ENCODE measurements at places on chromosomes 6 and 20.

DNA sequence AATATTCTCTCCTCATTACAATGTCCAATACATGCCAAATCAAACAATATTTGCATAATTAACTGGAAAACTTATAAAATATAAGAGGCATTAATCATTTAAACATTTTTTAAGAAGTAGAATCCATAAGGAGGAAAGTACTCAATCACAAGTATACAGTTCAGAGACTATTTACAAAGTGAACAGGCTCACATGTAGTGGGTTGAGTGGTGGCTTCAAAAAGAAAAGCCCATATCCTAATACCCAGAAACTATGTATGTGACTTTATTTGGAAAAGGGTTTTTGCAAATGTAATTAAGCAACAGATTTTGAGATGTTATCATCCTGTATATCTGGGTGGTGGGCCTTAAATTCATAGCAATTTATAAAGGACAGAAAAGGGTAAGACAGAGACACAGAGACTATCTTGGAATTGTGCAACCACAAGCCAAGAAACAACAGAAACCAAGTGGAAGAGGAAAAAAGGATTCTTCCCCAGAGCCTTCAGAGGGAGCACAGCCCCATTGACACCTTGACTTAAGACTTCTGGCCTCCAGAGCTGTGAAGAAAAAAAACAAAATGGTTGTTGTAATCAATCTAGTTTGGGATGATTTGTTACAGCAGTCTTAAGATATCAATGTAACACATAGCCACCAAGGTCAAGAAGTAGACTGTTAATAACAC, 32.7 kb upstream of the CRISP1 start:
- DNase-seq = no peak

- DNase-seq = no peak
These were observed 148.3 kb upstream of the TMEM170B start for GRCh38 chr6:11388983-11389944.

- DNase-seq = peak; percentile 14
These were observed 161.4 kb downstream of the FOXC1 start for GRCh38 chr6:1770968-1771723.

DNA sequence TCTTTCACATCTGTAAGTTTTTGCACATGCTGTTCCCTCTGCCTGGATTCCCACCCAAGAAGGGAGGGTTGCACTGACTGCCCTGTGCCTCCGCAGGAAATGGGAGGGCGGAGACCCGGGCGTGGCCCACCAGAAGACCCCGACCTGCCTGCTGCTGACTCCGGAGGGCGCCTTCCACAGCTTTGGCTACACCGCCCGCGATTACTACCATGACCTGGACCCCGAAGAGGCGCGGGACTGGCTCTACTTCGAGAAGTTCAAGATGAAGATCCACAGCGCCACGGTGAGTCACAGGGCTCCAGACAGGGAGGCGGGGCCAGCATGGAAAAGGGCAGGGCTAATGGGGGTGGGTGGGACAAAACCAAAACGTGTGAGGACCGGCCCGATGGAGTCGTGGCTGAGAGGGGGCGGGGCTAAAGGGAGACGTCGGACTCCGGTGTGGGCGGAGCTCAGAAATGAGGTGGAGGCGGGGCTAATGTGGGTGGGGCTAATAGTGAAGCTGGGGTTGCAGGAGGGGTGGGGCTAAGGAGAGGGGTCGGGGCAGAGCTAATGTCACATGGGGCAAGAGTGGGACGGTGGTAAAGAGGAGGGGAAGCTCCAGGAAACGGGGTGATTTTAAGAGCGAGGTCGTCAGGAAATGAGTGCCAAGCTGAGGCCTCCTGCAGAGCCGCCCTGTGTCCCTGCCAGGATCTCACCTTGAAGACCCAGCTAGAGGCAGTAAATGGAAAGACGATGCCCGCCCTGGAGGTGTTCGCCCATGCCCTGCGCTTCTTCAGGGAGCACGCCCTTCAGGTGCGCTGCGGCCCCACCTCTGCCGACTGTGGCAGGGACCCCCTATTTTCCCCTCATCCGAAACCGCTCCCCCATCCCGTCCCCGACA, 12.6 kb downstream of the HSPA12B start:
- DNase-seq = no peak

DNA sequence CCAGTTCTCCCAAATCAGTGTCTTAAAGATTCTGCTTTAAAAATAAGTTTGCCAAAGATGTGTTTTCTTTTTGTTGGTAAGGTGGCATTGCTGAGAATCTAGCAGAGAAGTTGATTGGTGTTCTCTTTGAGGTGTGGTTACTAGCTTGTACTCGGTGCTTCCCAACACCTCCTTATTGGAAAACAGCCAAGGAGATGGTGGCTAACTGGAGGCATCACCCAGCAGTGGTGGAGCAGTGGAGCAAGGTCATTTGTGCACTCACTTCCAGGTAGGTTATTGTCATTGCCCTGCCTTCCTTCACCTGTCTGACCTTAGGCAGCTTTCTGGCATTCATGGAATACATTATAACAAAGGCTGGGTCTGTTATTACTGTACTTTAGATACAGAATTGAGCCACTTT, 26.7 kb downstream of the RALGAPB start:
- DNase-seq = no peak
